Esophagus squamous epithelium (tissue), 5 donors: ENCODE measurements at places on chromosomes 16 and 17.

GRCh38 chr16:47018223-47018891 lies 44.9 kb upstream of the DNAJA2 start:
- H3K27me3 ChIP-seq: no peaks in the 10 kb centered on the region
- H3K4me3 ChIP-seq: no peak overlapping the region

GRCh38 chr16:13046061-13046821 lies 144.8 kb downstream of the SHISA9 start:
- H3K4me3 ChIP-seq: no peak overlapping the region
- no peaks in the 10 kb centered on the region for H3K36me3 ChIP-seq
- H3K27me3 ChIP-seq: no peaks in the 10 kb centered on the region
- no peaks in the 10 kb centered on the region for H3K4me1 ChIP-seq

DNA sequence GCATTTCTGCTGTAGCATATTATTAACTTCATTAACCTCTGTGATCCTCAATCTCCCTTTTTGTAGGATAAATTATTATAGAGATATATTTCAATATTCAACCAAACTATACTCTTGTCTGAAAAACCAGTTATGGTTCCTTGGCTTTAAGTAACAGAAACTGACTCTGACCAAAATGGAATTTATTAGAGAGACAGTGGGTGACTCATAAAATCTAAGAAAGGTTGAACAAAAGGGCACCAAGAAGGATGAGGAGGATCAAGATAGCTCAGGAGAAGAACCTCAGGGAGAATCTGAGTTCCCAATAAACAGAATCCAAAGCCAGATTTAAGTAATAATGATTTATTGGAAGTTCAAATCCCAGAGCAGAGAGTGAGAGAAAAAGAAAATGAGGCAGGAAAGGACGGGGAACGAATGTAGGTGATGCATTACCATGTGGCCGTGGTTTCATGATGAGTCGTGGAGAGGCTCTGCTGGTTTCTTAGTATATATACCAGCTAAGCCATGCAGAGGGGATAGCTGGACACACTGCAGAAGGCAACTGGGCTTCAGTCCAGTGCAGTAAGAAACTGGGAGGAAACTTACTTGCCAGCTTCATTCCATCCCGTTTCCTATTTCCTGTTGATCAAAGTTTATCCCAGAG lies 151.5 kb upstream of the GOT2 start:
- H3K4me3 ChIP-seq: no peak overlapping the region
- no peak for DNase-seq
- no peaks in the 10 kb centered on the region for H3K36me3 ChIP-seq
- no peaks in the 10 kb centered on the region for H3K27me3 ChIP-seq

DNA sequence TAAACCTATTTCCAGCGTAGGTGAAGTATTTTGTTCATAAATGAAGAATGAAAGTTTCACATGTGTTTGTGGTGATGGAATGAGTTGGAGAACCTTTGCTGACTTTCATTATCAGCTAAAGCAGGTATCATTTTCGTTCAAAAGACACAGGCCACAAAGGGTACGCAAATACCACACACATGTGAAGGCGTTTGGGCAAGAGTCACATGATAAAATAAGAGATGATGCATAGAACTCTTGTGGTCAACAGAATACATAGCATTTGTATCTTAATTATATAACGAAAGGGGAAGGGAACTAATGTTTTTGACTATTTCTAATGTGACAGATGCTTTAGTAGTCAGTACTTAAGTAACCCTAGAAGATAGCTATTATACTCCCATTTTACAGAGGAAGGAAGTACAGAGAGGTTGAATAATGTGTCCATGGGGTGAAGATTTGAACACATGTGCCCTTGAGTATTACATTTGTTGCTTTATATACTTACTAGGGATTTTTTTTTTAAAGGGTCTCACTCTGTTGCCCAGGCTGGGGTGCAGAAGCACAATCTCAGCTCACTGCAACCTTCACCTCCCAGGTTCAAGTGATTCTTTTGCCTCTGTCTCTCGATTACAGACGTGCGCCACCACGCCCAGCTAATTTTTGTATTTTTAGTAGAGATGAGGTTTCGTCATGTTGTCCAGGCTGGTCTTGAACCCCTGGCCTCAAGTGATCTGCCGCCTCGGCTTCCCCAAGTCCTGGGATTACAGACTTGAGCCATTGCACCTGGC lies 4.8 kb downstream of the RPA1 start:
- no peaks in the 10 kb centered on the region for H3K27me3 ChIP-seq
- H3K27ac ChIP-seq: no peak overlapping the region
- no peak overlapping the region for H3K4me3 ChIP-seq
- peaks cover 13% of the 10 kb centered on the region for H3K4me1 ChIP-seq

GRCh38 chr17:78255029-78255656 lies 23.7 kb downstream of the TMEM235 start:
- no peak overlapping the region for H3K4me3 ChIP-seq
- no peak overlapping the region for H3K27ac ChIP-seq
- no peaks in the 10 kb centered on the region for H3K27me3 ChIP-seq
- H3K4me1 ChIP-seq: peaks cover 68% of the 10 kb centered on the region
- no peaks in the 10 kb centered on the region for H3K36me3 ChIP-seq

GRCh38 chr17:67289181-67289876 lies 44.3 kb upstream of the HELZ start:
- H3K4me1 ChIP-seq: no peaks in the 10 kb centered on the region
- no peak overlapping the region for H3K27ac ChIP-seq

DNA sequence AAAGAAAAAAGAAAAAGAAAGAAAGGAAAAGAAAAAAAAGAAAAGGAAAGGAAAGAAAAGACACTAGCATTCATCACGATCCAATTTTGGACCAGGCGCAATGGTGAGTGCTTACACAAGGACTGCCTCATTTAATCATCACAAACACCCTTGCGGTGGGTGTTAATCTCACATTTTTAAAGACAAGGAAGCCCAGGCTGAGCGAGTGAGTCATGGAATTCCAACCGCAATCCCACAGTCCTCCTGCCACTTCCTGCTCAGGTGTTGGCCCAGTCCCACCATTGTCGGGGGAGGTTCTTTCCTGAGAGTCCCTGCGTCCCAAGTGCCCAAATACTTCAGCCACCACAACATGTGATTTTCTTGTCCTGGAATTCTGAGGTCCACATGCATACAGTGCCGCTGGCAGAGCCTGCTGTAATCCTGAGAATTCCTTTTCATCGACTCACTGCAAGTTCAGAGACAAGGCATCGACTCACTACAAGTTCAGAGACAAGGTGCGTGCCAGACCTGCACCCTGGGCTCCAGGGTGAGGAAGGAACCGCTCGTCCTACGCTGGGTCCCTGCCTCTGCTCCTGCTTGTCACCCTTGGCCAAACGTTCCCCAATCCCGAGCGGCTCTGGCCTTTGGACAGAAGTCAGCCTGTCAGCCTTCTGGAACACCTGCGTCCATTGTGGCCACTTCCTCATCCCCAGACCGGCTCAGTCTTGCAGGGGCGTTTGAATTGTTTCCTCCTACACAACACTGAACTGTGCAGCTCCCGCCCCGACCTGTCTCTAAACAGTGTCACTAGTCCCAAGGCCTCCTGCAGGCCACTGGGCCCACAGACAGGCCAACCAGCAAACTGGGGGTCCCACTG lies 5.8 kb downstream of the ZG16B start:
- DNase-seq: no peak
- peaks cover 19% of the 10 kb centered on the region for H3K4me1 ChIP-seq
- peak overlapping the region; percentile 72 for H3K27ac ChIP-seq
- H3K36me3 ChIP-seq: no peaks in the 10 kb centered on the region
- H3K4me3 ChIP-seq: peak overlapping the region; percentile 10

- no peak overlapping the region for H3K27ac ChIP-seq
- H3K4me1 ChIP-seq: no peaks in the 10 kb centered on the region
- no peaks in the 10 kb centered on the region for H3K27me3 ChIP-seq
These were observed 54.1 kb downstream of the PSMD12 start for GRCh38 chr17:67312265-67312664.

DNA sequence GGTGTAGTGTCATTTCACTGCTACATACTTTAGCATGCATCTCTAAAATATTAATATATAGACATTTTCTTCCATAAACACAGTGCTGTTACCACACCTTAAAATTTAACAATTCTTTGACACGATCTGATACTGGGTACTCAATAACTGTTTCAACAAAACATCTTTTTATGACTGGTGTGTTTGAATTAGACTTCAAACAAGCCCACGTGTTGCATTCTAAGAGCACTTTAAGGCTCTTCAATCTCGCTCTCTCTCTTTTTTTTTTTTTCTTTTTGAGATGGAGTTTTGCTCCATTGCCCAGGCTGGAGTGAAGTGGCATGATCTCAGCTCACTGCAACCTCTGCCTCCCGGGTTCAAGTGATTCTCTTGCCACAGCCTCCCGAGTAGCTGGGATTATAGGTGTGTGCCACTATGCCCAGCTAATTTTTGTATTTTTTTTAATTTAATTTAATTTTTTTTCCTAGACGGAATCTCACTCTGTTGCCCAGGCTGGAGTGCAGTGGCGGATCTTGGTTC lies 15.8 kb upstream of the SLC46A1 start:
- H3K27me3 ChIP-seq: no peaks in the 10 kb centered on the region
- H3K36me3 ChIP-seq: no peaks in the 10 kb centered on the region
- DNase-seq: no peak
- no peaks in the 10 kb centered on the region for H3K4me1 ChIP-seq
- no peak overlapping the region for H3K27ac ChIP-seq
- H3K4me3 ChIP-seq: no peak overlapping the region

DNA sequence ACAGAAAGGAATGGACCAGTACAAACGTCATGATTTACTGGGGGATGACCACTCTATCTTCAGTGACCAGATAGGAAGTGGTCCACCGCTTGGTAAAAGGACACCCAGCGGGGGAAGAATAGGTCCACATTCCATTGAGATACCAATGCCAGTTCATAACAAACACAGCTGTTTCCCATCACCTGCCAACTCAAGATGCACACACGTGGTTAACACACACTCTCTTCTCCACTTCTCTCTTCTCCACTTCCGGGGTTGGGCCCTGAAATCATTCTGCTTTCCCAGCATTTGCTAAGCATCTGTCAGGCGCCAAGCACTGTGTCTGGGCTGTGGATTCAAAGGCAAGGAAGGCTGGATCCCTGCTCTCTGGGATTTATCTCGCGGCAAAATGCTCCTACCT lies 175.5 kb downstream of the SLC39A11 start:
- no peaks in the 10 kb centered on the region for H3K27me3 ChIP-seq
- H3K27ac ChIP-seq: no peak overlapping the region
- no peak overlapping the region for H3K4me3 ChIP-seq

GRCh38 chr16:28283798-28284577 lies 8.3 kb upstream of the SBK1 start:
- no peak overlapping the region for H3K4me3 ChIP-seq
- no peak overlapping the region for H3K27ac ChIP-seq
- H3K4me1 ChIP-seq: no peaks in the 10 kb centered on the region
- H3K27me3 ChIP-seq: no peaks in the 10 kb centered on the region
- no peaks in the 10 kb centered on the region for H3K36me3 ChIP-seq

GRCh38 chr16:53745753-53746266 lies 41.9 kb downstream of the FTO start:
- H3K36me3 ChIP-seq: no peaks in the 10 kb centered on the region
- H3K27me3 ChIP-seq: no peaks in the 10 kb centered on the region
- no peak overlapping the region for H3K4me3 ChIP-seq
- H3K27ac ChIP-seq: no peak overlapping the region
- no peak for DNase-seq
- H3K4me1 ChIP-seq: peaks cover 23% of the 10 kb centered on the region

GRCh38 chr17:36650096-36650775 lies 48.9 kb downstream of the MRM1 start:
- H3K27ac ChIP-seq: no peak overlapping the region
- no peaks in the 10 kb centered on the region for H3K36me3 ChIP-seq
- no peaks in the 10 kb centered on the region for H3K27me3 ChIP-seq
- DNase-seq: no peak
- H3K4me3 ChIP-seq: no peak overlapping the region

DNA sequence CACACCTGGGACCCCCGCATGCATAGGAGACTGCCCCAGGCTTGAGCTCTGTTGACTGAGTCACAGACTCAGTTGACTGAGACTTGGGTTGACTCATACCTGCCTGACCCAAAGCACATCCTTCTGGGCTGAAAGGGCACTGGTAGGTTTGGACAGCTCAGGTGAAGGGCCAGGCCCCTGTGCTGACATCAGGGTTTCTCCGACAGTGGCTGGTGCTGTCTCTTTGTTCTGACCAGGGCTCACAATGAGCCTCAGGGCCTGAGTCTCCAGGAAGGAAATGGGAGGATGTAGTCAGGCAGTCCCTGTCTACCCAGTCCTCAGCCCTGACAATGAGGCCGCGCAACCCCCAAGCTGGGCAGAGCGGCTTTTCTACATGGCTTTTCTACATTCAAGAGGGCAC lies 6.5 kb downstream of the SPNS2 start:
- H3K36me3 ChIP-seq: no peaks in the 10 kb centered on the region
- H3K27me3 ChIP-seq: peaks cover 47% of the 10 kb centered on the region
- H3K27ac ChIP-seq: peak overlapping the region; percentile 41
- no peak for DNase-seq

GRCh38 chr17:8005967-8006730 lies 3.7 kb downstream of the GUCY2D start:
- H3K4me1 ChIP-seq: peaks cover 7% of the 10 kb centered on the region
- no peaks in the 10 kb centered on the region for H3K36me3 ChIP-seq
- no peak overlapping the region for H3K4me3 ChIP-seq
- no peak overlapping the region for H3K27ac ChIP-seq
- DNase-seq: no peak
- H3K27me3 ChIP-seq: peaks cover 16% of the 10 kb centered on the region
